Transverse colon (tissue), 4 donors: ENCODE measurements at places on chromosomes 5 and 9. TPM values are rescaled to one million over a fixed set of nuclear protein-coding genes. Genes with fewer than 3 reads are reported as not detected.

- H3K36me3 ChIP-seq, result no peaks in the 10 kb centered on the region
- DNase-seq, result no peak
- H3K27me3 ChIP-seq, result no peaks in the 10 kb centered on the region
- no peak overlapping the region for H3K27ac ChIP-seq
- H3K4me3 ChIP-seq, result no peak overlapping the region
Observed at GRCh38 chr9:118088090-118088489, 383.9 kb downstream of the TLR4 start.

Gene INSYN2B
- total RNA-seq, result not detected

Gene IFNB1
- total RNA-seq, result not detected

Gene TRAF1
- total RNA-seq, result 3.1 TPM

DNA sequence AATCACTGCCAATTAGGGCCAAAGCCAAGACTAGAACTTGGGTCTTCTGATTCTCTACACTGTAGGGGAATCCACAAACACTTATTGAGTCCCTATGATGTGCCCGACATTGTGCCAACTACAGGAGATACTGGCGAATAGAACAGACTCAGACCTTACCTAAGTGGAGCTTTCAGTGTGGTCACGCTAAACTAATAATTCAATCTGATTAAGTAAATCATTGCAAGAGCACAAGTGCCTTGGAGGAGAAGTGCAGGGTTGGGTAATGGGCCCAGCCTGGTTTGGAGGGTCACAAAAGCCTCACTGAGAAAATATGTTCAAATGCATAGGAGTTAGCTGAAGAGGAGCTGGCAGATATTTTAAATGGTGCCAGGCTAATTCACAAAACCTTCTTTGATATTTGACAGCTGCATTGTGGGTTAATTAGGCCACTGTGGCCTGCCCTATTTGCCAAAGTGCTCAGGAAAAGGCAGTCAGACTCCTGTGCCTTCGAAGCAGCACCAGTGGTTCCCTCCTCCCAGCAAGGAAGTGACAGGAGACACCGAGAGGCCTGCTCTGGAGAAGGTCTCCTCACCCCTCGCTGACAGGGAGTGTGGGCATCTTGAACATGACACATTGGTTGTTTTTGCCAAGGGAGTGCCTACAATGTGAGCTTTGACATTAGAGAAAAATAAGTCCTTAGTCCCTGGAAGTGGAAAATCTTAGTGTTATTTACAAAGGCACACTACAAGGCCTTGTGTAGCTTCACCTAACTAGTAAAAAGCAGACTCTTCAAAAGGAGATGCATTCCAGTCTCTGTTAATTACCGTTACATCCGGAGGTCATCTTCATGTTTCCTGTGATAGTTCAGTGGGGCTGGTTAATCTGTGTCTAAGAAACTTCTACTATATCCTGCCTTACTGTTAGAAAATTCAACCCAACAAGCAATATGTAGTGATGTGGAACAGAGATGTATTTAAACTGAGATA is 24.1 kb upstream of the TRAF1 start:
- no peak overlapping the region for H3K27ac ChIP-seq
- no peak for DNase-seq
- no peaks in the 10 kb centered on the region for H3K36me3 ChIP-seq
- no peaks in the 10 kb centered on the region for H3K27me3 ChIP-seq

Gene GGTA1
- 37.8 TPM for total RNA-seq

DNA sequence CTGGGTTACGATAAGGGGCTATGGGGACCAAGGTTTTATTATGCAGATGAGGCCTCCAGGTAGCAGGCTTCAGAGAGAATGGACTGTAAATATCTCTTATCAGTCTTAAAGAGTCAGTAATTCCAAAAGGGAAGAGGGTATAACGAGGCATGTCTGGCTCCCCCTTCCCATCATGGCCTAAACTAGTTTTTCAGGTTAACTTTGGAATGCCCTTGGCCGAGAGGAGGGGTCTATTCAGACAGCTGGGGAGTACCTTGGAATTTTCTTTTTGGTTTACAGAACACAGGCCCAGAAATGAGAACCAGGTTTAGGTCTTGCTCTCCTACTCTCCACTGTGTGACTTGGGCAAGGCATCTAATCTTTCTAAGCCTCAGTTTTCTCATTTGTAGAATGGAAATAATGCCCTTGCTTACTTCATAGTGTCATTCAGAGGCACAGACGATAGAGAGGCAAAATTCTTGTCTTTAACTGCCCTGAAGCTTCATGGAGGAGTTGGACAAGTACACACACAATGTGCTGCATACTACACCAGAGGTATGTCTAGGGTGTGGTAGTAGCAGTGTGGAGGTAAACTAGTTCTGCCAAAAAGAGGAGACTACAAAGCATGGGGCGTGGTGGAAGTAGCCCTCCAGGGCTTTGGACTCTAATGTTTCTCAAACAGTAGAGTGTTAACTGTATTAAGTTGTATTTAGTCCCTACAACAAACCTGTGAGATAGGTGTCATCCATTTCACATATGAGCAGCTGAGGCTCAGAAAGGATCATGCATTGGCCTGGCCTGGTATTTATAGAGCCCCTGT is 45.5 kb downstream of the IRF1 start:
- no peaks in the 10 kb centered on the region for H3K27me3 ChIP-seq
- peak overlapping the region; percentile 69 for H3K27ac ChIP-seq

GRCh38 chr9:108374626-108375025 is 481.2 kb downstream of the ACTL7B start:
- H3K4me1 ChIP-seq, result no peaks in the 10 kb centered on the region
- H3K27me3 ChIP-seq, result no peaks in the 10 kb centered on the region
- H3K27ac ChIP-seq, result no peak overlapping the region
- no peaks in the 10 kb centered on the region for H3K36me3 ChIP-seq
- no peak overlapping the region for H3K4me3 ChIP-seq

GRCh38 chr9:94979904-94980507 is 253.5 kb downstream of the AOPEP start:
- no peak for DNase-seq
- H3K36me3 ChIP-seq, result no peaks in the 10 kb centered on the region

Gene IRX4
- not detected for total RNA-seq

Gene SLC6A3
- total RNA-seq, result not detected

DNA sequence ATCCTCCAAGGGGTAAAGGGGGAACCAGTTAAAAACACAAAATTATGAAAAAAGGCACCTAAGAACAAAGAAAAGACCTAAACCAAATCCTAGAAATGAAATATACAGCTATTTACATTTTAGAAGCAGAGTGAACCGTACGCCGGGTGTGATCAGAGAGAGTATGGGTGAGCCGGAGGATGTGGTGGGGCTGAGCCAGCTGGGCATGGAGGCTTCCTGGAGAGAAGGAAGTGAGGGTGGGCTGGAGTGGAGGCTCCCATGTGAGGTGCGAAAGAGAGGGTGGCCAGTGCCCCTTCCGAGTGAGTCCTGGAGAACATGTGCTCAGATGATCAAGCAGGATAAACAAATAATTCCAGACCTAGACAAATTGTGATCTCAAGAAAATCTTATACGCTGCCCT is 111.6 kb downstream of the CACNA1B start:
- H3K4me3 ChIP-seq, result no peak overlapping the region
- H3K36me3 ChIP-seq, result no peaks in the 10 kb centered on the region
- H3K27ac ChIP-seq, result no peak overlapping the region
- H3K4me1 ChIP-seq, result no peaks in the 10 kb centered on the region
- DNase-seq, result no peak

Gene NFIB
- 98.5 TPM for total RNA-seq

DNA sequence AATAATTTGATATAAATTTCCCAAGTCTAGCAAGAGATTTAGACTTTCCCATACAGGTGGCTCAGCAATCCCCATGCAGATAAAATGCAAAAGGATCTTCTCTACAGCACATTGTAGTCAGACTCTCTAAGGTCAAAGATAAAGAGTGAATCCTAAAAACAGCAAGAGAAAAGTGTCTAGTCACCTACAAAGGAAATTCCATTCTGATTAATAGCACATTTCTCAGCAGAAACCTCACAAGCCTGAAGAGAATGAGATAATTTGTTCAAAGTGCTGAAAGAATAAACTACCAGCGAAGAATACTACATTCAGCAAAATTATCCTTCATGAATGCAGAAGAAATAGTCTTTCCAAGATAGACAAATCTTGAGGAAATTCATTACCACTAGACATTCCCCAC is 493.3 kb downstream of the PRELID2 start:
- no peaks in the 10 kb centered on the region for H3K4me1 ChIP-seq
- no peak for DNase-seq

Gene PCDHGA9
- 2.2 TPM for total RNA-seq

Gene ENTREP1
- 2.2 TPM for total RNA-seq

GRCh38 chr5:14090290-14090689 is 52.9 kb upstream of the TRIO start:
- no peak overlapping the region for H3K4me3 ChIP-seq
- H3K36me3 ChIP-seq, result no peaks in the 10 kb centered on the region
- DNase-seq, result no peak
- no peak overlapping the region for H3K27ac ChIP-seq
- no peaks in the 10 kb centered on the region for H3K27me3 ChIP-seq

DNA sequence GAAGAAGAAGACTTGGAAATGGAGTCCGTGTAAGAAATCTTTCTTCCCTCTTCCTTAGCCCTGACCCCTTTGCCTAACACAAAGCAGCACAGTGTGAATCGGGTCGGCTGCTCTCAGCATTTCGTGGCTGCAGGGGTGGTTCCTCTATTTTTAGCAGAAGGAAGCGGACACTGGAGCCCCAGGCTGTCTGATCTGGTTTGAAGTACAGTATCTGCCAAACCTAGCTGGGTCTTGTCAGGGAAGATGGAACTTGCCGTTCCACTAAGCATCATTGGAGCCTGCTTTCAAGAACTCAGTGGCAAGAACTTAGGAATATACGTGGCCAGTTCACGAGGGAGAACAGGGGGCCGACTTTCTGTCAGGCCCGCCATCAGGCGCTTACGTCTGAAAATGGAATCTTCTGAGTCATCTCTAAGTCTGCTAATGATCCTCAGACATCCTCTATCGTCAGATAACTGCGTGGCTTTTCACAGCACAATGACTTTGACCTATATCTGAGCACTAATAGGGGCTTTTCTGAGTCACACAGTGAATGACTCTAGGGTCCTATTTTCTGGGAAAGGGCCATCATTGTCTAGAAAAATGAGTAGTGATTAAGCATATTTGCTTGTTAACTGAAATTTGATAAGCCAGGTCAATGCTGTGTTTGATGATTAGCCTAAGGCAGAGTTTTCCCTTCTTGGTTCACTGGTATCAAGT is 43.3 kb upstream of the NCS1 start:
- DNase-seq, result peak; percentile 39
- H3K36me3 ChIP-seq, result peaks cover 21% of the 10 kb centered on the region
- H3K4me3 ChIP-seq, result no peak overlapping the region
- H3K4me1 ChIP-seq, result no peaks in the 10 kb centered on the region
- peak overlapping the region; percentile 72 for H3K27ac ChIP-seq

- H3K4me1 ChIP-seq, result no peaks in the 10 kb centered on the region
- no peaks in the 10 kb centered on the region for H3K27me3 ChIP-seq
- DNase-seq, result no peak
- no peak overlapping the region for H3K4me3 ChIP-seq
Observed at GRCh38 chr9:87371795-87372355, 125.8 kb upstream of the DAPK1 start.

DNA sequence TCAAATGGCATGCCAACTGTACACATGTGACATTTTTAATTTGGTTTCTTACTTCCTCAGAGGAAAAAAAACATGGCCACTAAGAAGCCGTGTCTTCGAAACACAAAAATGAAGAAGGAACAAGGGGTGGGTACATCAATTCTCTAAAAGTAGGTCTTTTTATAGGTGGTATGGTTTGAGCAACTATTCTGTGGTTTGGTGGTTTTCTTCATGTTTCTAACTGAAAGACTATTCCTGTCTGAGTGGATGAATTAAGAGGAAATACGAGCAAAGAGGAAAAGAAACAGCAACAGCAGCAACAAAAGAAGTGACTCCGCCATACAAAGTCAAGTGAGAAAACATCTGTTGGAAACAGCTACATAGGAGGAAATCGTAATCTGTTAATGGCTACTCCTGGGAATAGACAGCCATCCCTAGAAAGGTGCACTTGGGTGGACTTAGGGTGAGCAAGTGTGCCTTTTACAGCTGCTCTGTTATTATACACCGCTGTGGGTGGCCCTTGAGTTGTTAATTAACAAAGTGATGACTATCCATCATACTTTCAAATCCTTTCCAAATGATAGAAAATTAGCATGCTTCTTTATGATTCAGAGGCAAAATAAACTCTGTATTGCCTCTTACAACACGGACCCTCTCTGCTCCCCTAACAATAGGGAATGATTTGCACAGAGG is 575.8 kb downstream of the TLE1 start:
- no peaks in the 10 kb centered on the region for H3K4me1 ChIP-seq
- no peaks in the 10 kb centered on the region for H3K27me3 ChIP-seq
- H3K27ac ChIP-seq, result no peak overlapping the region
- DNase-seq, result no peak
- H3K36me3 ChIP-seq, result no peaks in the 10 kb centered on the region
- no peak overlapping the region for H3K4me3 ChIP-seq

- H3K36me3 ChIP-seq, result no peaks in the 10 kb centered on the region
- no peaks in the 10 kb centered on the region for H3K4me1 ChIP-seq
- DNase-seq, result no peak
- H3K4me3 ChIP-seq, result no peak overlapping the region
Observed at GRCh38 chr5:80147119-80147815, 108.6 kb downstream of the SERINC5 start.

- H3K4me1 ChIP-seq, result peaks cover 18% of the 10 kb centered on the region
- no peak for DNase-seq
- no peaks in the 10 kb centered on the region for H3K36me3 ChIP-seq
- peak overlapping the region; percentile 63 for H3K27ac ChIP-seq
- H3K4me3 ChIP-seq, result no peak overlapping the region
- no peaks in the 10 kb centered on the region for H3K27me3 ChIP-seq
Observed at GRCh38 chr9:87579781-87580541, 82.3 kb downstream of the DAPK1 start.

Gene SLC6A19
- 69.5 TPM for total RNA-seq

Gene SRP19
- total RNA-seq, result 58.6 TPM

DNA sequence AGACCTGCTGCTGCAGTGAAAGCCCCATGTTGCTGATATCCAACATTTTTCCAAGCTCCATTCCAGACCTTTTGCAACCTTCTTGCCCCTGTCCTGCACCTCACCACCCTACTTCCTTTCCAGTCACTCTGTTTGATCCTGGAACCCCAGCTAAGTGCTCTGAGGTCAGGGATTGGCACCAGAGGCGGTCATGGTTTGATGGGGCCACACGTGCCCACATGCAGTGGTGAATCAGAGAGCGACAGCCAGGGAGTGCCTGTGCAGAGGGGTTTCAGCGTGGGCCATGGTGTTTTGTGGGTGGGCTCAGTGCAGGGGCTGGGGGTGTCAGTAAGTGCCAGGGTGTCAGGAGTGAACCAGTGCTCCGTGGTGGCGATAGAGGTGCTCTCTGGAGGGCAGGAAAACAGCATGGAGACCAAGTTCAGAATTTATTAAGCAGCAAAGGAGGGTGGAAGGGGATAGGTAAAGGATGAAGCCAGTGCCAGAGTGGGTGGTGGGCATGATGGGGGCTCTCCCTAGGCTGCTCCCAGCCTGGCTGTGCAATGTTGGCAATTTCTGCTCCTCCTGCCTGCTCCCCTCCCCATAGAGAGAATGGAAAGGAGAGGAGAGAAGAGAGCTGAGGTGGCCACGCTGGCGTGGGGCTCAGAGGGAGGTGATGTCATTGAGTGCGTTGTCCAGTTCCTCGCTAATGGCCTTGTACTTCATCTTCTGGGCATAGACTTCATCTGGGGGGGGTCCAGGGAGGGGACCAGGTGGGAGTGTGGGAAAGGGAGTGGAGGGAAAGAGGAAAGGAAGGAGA is 7.0 kb downstream of the TPM2 start:
- no peak for DNase-seq
- H3K27me3 ChIP-seq, result no peaks in the 10 kb centered on the region
- peak overlapping the region; percentile 91 for H3K27ac ChIP-seq
- H3K36me3 ChIP-seq, result no peaks in the 10 kb centered on the region
- H3K4me3 ChIP-seq, result no peak overlapping the region
- peaks cover 11% of the 10 kb centered on the region for H3K4me1 ChIP-seq

GRCh38 chr5:159630545-159630944 is 285.7 kb upstream of the ADRA1B start:
- no peaks in the 10 kb centered on the region for H3K27me3 ChIP-seq
- no peaks in the 10 kb centered on the region for H3K36me3 ChIP-seq
- H3K4me3 ChIP-seq, result no peak overlapping the region
- H3K27ac ChIP-seq, result no peak overlapping the region
- DNase-seq, result no peak
